Suppressor macrophage (primary cell): ENCODE measurements at places on chromosomes 5 and 9.

GRCh38 chr9:3528451-3528850 lies 2.6 kb upstream of the RFX3 start:
- DNase-seq, result peak; percentile 54

- no peak for DNase-seq
Observed at GRCh38 chr9:35716230-35716629, 15.8 kb downstream of the TLN1 start.

DNA sequence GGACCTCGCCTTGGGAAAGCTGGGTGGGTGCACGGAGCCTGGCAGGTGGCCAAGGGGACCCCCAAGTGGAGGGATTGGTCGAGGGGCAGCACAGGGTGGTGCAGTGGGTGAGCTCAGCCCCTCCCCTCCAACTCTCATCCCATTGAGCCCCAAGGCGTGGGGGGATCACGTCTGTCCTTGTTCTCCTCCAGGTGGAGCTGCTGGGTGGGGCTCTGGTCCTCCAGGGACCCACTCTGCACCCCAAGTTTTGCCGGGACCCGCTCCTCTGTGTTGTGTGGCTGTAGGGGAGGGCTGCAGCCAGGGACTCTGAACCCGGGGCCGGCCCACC lies 3.6 kb upstream of the FUT7 start:
- no peak for DNase-seq

DNA sequence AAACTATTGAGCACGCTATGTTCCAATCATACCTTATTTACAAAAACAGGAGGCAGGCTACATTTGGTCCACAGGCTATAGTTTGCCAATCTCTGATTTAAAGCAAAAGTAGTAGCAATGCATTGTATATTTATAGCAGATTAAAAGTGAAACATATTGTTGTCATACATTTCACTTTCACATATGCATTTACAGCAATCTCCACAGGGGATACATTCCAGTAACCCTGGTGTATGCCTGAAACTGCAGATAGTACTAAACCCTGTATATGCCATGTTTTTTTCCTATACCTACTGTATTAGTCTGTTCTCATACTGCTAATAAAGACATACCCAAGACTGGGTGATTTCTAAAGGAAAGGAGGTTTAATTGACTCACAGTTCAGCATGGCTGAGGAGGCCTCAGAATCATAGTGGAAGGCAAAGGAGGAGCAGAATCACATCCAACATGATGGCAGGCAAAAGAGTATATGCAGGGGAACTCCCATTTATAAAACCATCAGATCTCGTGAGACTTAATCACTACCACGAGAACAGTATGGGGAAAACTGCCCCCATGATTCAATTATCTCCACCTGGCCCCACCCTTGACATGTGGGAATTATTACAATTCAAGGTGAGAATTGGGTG lies 5.9 kb upstream of the CSF1R start:
- DNase-seq, result no peak

DNA sequence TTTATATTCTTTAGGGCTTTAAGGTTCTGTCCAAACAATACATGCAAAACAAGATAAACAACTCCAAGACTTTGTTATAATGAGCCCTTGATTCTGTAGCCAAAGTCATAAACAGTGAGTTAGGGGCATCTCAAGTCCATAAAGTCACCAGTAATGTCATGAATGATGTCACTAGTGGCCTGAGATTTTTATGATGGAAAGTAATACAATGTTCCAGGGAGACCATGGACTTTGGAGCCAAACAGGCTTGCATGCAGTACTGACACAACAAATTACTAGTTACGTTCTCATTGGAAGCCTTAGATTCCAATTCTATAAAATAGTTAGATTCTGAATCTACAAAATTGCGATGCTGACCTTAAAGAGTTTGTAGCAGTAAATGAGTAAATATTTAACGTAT lies 280.0 kb downstream of the HINT1 start:
- DNase-seq, result no peak

DNA sequence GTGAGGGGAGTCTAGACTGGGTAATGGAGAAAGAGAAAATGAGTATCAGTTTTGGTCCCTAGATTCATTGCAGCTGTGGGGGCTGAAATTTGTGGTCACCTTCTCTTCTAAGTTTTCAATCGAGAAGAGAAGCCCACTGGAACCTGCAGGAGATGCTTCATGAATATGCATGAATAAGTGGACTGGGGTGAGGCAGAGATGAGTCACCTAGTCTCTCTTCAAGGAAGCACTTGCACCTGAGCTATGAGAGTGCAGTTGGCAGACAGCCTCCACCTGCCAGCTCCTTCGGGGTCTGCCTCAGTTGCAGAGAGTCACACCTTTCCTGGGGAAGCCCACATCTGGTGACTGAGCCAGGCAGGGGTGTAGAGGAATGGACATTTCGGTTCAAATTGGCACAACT lies 69.1 kb downstream of the ZNF366 start:
- no peak for DNase-seq

DNA sequence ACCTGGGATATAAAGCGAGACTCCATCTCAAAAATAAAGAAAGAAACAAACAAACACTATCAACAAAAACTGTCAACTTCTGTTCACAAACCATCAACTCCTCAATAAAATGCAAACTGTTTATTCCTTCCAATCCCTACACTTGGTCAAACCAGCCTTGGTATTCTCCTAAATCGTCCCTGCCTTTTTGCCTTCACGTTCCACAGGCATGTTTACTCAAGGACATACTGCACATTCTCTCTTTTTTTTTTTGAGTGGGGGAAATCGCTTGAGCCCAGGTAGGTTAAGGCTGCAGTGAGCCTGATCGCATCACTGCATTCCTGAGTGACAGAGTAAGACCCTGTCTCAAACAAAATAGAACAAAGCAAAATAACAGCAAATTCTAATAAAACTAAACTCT lies 13.0 kb downstream of the UBAP2 start:
- no peak for DNase-seq
